ENCODE measurements at places on chromosomes 6 and 20.
A peak's percentile ranks its signal among the peaks of the same experiment; 100 is the strongest.

DNA sequence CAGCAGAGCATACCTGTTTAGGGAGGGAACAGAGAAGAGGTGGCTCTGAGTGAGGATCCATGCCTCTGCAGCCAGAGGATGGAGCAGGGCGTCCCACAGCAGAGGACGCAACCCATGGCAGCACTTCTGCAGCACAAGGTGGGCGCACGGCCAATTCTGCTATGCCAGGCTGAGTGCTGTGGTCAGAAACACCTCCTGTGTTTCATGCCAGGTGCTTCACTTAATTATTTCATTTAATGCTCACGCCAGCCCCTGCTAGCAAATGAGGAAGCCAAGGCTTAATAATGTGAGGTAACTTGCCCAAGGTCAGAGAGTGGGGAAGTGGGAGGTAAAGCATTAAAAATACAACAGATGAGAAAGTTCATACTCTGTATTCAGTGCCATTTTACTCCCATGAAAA, 68.5 kb upstream of the PTGIS start:
- DNase-seq = no peak

DNA sequence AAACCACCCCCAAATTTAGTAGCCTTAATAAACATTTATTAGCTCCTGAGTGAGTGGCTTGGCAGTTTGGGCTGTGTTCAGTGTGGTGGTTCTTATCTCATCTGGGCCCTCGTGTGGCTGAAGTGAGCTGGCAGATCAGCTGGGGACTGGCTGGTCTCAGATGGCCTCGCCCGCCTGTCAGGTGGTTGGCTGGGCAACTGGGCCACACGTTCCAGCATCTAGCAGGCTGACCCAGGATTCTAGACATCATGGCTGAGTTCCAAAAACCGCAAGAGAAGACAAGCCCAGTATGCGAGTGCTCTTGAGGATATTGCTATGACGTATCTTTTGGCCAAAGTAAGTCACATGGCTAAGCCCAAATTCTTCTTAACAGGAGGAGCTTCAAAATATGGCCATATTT, 28.9 kb downstream of the EIF2S2 start:
- DNase-seq = peak; percentile 83

GRCh38 chr6:47669684-47670513, 28.5 kb upstream of the ADGRF4 start:
- peak; percentile 45 for DNase-seq

GRCh38 chr6:96235927-96236326, 220.2 kb downstream of the FUT9 start:
- no peak for DNase-seq

GRCh38 chr6:26404546-26404945, 2.5 kb downstream of the BTN3A1 start:
- DNase-seq = no peak

DNA sequence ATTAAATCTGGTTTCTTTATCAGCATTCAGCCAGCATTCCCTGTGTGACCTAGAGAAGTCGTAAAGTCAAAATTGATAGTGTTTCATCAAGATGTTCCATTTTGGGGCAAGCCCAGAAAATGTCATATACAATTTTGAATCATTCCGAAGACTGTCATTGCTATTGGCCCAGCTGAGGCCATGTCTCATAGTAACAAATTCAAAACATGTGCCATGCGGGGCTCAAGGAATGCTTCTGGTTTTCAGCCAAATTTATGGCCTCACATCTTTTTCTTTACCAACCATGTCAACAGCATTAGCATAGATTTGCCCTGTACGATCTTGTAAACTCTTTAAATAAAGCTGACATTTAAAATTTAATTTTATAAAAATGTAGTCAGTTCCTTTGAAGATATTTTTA, 314.7 kb downstream of the PAX1 start:
- peak; percentile 31 for DNase-seq

- no peak for DNase-seq
Measured at GRCh38 chr6:157527471-157527907, 146.5 kb downstream of the ZDHHC14 start.

DNA sequence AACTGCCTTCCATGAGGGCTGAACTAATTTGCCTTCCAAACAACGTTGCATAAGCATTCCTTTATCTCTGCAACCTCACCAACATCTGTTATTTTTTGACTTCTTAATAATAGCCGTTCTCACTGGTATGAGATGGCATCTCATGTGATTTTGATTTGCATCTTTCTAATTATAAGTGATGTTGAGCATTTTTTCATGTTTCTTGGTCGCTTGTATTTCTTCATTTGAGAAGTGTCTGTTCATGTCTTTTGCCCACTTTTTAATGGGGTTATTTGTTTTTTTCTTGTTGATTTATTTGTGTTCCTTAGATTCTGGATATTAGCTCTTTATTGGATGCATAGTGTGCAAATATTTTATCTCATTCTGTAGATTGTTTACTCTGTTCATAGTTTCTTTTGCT, 46.4 kb downstream of the TNFAIP3 start:
- no peak for DNase-seq

DNA sequence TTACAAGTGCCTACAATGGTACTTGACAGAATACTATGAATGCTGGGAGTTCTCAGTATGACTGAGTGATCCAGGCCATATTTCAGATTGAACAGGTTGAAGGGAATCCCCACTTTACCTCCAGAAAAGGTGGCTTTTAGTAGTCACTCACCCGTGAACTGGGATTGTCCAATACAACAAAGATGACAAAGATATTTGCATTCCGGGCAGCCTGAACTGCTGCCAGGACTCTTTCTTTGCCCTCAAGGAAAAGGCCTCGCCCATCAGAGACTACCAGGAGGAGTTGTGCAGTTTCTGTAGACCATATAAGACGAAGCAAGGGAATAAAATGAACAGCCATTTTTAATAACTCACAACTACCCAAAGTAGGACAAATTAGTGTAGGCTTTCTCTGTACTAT, 6.3 kb upstream of the LYRM2 start:
- no peak for DNase-seq

DNA sequence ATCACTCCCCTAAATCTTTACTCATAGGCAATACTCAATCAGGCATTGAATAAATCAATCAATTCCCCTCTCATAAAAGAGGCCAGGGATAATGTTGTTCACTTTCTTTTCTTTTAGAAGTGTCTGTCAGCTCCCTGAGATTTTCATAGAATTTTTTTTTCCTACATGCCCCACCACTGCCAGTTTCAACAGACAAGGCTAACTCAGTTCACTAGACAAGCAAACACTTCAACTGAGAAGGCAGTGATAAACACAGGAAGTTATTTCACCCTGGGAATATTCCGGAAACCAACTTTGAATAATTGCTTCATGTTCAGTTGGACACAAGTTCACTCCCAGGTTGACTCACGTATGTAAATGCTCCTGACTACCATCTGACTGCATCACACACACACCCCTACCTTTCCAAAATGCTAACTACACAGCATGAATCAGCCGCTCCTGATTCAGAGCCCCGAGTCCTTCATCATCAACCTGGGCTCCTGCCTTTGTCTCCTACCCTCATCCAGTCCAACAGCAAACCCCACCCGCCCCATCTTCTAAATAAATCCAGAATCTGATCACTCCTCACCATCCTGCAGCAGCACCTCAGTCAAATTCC, 143.9 kb downstream of the BCAS1 start:
- peak; percentile 91 for DNase-seq

DNA sequence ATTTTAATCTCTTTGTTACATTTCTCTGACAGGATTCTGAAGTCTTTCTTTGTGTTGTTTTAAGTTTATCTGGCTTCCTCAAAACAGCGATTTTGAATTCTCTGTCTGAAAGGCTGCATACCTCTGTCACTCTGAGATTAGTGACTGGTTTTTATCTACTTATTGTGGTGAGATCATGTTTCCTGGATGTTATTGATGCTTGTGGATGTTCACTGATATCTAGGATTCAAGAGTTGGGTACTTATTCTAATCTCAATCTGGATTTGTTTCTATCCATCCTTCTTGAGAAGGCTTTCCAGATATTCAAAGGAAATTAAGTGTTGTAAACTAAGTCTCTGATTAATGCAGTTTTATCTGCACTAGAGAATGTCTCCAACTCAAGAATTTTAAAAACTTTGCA, 1076.1 kb upstream of the ADGRB3 start:
- no peak for DNase-seq

All from fibroblast of upper back skin (primary cell).